ENCODE measurements at places on chromosomes 2 and 18. TPM values are rescaled to one million over a fixed set of nuclear protein-coding genes. Genes with fewer than 3 reads are reported as not detected.

DNA sequence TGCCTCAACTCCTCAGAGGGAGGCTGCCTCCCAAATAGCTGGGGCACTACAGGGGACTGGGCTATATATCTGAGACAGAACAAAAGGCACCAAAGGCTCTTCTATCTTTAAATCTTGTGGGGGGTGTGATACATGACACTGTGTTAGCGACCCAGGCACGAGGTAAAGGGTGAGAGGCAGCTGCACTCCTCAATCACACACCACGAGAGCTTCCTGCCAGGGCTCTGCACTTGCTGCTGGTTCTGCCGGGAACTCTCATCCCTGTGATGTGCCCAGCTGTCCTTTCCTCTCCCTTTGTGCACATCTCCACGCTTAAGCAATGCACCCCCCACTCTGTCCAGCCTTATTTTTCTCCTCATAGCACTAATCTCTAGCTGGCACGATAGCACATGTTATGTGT, 32.4 kb downstream of the NPC1 start:
- DNase-seq = no peak

- no peak for DNase-seq
These were observed 78.0 kb downstream of the CRIM1 start for GRCh38 chr2:36433311-36434217.

GRCh38 chr2:61911510-61911909, 6.0 kb downstream of the COMMD1 start:
- peak; percentile 51 for DNase-seq

The RBMS1 gene
- 47.6 TPM for total RNA-seq

The SAG gene
- total RNA-seq = not detected

Measured in GM23338 (cell line).